ENCODE measurements at places on chromosomes 12 and 14.

GRCh38 chr14:82710267-82710841 lies 1176.7 kb upstream of the SEL1L start:
- DNase-seq, result no peak

DNA sequence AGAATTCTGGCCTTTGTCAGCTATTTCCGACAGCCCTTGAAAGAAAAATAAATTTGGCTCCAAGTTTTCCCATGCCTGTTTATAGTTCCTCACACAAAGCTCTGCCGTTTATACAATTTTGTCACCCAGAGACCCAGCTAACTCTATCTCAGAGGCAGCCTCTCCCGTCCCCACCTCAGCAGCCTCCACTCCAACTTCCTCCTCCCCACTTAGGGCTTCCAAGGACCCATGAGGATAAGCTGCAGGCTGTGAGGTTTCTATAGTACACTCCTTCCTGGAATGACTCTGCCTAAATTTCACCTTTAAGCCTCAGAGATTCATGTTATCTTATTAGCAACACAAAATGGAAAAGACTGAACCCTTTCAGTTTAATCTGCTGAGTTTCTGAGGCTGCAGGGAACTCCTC lies 71.8 kb downstream of the TTC9 start:
- DNase-seq, result no peak

GRCh38 chr14:103649001-103649400 lies 20.0 kb downstream of the KLC1 start:
- no peak for DNase-seq

DNA sequence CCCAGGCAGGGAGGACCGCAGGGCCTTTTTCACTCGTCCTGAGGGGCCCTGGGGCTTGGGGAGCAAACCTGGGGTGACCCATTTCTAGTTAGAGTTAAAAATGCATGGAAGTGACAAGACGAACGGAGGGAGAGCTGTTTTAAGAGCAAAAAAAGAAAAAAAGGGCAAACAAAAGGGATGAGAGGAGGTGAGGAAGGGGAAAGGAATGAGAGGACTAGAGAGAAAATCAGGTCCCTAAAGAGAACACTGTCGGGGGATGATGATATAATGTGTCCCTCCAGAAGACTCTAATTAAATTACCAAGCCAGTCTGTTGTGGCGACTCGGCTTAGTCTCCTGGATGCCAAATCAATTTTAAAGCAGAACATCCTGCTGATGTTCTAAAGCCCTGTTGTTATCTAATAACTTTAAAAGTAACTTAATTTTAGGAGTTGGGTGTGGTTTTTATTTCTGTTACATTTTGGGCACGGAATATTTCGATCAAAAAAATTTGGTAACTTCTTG lies 1.1 kb downstream of the ANO6 start:
- DNase-seq, result no peak

DNA sequence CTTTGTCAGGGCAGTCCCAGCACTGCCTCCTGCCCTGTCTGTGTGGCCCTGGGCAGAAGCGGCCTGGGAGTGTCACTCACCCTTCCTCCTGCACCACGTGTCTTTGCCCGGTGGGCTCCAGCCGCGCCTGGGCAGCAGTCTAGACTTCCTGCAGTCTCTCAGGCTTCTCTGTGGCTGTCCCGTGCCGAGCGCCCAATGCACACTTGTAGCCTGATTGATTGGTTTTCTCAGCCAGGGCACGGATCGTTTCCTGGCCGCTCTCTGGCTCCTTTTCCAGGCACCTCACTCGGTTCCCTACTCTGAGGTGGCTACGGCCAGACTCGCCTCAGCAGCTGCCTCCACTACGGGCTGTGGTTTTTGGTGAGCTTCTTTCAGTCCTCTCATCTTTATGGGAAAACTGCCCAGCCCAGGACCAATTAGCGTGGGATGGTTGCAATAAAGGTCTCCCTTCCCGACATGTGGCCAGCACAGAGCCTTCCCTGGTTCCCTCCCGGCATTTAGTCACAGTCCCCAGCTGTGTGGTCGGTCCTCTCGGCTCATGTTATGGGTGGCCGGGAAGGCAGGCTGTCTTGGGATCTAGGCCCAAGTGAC lies 133.1 kb downstream of the CACNA1C start:
- no peak for DNase-seq

- no peak for DNase-seq
Measured at GRCh38 chr14:46487582-46488350, 163.8 kb downstream of the RPL10L start.

Measured in cortex of kidney (tissue), 1 donor.